Urinary bladder (tissue), 4 donors: ENCODE measurements at places on chromosomes 4 and X.

DNA sequence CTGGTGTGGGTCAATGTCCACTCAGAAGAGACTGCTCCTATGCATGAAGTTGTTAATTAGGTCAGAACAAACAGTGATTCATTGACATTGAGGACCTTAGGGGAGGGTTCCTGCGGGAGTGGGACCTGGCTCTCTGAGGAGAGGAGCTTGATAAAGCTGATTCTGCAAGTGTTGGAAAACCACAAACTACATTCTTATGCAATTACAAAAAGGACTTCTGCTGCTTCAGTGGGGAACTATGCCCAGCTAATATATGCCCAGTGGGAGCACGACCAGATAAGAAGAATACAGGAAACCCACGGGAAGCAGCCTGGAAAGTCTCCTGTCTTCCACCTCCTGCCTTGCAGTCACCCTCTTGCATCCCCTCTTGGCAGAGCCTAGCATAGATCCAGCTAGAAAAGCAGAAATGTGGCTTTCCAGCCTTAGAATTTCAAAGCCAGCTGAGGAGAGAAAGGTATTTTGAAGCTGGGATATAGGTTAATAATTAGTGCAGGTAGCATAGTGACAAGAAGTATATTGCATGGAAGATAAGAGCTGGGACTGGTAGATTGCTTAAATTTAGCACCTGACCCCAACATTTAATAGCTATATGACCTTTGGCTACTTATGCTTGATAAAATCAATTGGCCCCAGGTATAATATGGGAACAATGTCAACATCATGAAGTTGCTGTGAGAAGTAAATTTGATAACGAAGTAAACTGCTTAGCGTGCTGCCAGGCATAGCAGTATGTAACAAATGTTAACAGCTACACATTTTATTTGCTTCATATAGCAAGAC lies 34.9 kb upstream of the UGT8 start:
- no peak for DNase-seq

DNA sequence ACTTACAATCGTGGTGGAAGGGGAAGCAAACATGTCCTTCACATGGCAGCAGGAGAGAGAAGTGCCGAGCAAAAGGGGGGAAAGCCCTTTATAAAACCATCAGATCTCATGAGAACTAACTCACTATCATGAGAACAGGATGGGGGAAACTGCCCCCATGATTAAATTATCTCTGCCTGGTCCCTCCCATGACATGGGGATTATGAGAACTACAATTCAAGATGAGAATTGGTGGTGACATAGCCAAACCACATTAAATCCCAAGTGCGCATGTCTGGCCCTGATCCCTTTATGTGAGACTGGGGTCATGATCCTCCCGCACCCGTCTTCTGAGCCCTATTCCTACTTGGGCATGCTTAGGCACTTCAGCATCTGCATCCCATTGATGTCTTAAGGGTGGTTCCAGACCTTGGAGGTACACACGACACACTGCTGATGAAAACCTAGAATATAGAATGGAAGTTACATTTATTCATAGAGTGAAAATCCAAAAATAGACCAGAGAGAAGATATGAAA lies 116.0 kb downstream of the PTTG2 start:
- no peak for DNase-seq

- DNase-seq, result no peak
Measured at GRCh38 chr4:168796362-168797106, 213.5 kb downstream of the CBR4 start.

DNA sequence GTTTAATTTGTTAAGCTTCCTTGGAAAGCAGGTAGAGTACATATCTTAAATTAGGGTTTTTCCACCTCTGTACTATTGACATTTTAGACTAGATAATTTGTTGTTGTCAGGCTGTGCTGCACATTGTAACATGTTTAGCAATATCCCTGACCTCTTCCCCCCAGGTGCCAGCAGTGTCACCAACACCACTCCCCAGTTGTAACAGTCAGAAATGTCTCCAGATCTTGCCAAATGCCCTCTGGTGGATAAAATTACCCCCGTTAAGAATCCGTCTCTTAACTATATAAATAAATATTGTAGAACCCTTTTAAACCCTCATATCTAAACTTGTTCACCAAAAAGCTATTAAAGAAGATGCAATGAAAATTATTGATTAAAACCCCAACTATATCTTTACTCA lies 161.5 kb downstream of the ARHGAP6 start:
- DNase-seq, result no peak
